T follicular helper cell (primary cell): ENCODE measurements at places on chromosomes 1 and 21.

- no peak for DNase-seq
Measured at GRCh38 chr1:42552636-42553035, 89.5 kb downstream of the CCDC30 start.

- DNase-seq: no peak
Measured at GRCh38 chr1:24735156-24735508, 10.1 kb upstream of the CLIC4 start.

DNA sequence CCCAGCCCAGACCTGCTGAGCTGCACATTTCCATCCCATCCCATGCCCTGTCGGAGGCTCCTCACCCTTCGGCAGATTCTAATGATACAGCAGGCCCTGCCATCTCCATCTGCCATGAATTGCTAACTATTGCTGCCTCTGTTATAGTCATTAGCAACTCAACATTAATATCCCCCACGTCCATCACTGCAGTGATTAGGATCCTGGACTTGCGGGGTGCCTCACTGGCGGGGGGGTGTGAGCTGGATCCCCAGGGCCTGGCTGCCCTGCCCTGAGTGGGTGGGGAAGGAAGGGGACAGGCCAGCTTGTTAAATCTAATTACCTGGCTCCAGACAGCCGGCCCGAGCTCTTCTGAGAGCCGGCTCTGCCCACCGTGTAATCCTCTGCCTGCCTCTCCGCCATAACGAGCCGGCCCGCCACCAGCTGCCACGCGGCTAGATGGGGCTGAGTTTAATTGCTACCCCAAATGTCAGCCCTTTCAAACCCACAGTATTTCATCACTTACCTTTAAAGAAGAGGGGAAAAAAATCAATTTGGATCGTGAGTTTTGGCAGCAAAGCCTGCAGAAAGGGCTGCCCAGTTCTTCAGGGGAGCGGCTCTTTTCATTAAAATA, 227.3 kb upstream of the CSF3R start:
- DNase-seq: no peak

DNA sequence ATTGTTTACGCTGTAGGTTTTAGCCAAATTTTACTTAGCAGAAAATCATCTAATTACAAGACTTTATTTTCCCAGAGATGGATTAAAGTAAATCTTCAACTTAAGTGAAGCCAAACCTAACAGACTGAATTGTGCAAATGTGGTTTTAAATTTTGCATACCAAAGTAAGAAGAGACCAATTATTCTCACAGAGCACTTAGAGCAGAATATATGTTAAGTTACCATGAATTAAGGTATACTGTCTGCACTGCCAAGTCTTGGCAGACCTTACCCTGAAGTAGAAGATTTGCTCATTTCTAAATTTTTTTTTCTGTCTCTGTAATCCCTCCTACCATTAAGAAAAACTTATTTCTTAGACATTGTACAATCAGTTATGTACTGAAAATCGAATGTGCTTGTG, 24.1 kb downstream of the MRPS6 start:
- DNase-seq: no peak

- DNase-seq: no peak
Measured at GRCh38 chr1:157776971-157777391, at the start of gene FCRL2. TSS of gene FCRL2 (minus strand) at chr1:157777132. CDS start at chr1:157777073, 59 bp downstream.

- DNase-seq: no peak
Measured at GRCh38 chr21:37916310-37917051, at the start of gene KCNJ6. TSS of gene KCNJ6 (minus strand) at chr21:37916457. CDS start at chr21:37840682, 75,775 bp downstream.
